ENCODE measurements at places on chromosomes 3 and 15.

DNA sequence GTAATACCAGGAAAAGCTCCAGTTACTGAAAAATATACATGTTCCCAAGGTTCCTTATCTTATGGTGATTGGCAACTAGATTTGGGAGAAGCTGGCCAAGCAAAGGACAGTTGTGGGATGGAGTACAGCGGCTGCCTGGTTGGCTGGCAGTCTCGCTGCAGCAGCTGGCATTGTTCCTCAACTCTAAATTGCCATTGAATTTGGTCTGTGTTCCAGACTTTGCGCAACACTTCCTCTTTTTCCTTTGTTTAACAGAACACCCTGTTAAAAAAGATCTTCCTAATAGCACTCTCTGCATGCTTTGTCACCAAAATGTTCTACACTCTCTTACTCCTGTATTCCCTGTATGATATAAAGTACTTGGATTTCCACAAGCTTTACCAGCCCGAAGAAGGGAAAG, 420.6 kb upstream of the RBMS3 start:
- DNase-seq, result no peak

DNA sequence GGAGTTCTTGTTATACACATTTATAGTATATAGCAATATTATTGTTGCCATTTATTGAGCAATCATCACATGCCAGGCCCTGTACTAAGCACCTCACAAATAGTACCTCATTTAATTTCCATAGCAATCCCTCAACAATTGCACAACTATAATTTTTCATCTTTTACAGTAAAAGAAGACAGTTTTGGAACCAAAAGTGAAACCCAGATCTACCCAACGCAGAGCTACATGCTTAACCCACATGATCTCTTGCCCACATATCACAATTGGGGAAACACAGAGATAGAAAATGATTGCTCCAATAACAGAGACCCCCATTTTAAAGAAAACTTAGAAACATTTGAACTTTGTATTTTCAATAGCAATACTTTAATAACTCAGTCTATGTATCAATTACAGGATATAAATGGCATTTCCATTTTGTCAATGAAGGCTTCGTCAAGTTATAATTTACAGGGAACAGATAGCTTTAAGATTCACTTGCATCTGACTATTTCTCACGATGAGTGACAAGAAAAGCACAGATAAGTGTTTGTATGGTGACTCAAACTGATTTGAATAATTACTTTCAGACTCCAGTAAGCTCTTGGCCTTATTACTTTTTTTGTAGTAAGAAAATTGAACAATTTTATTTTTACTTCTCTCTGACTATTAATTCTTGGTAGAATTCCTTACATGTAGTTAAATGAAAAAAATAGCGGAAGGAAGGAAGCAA, 38.7 kb upstream of the CCDC50 start:
- DNase-seq, result no peak

GRCh38 chr3:147200545-147200944, 205.8 kb downstream of the ZIC4 start:
- DNase-seq, result no peak

- no peak for DNase-seq
Observed at GRCh38 chr3:138460536-138461205, 26.3 kb downstream of the ESYT3 start.

GRCh38 chr15:85786781-85787114, 8.0 kb downstream of the KLHL25 start:
- DNase-seq, result no peak

GRCh38 chr3:33179132-33179531, 39.5 kb downstream of the SUSD5 start:
- no peak for DNase-seq

DNA sequence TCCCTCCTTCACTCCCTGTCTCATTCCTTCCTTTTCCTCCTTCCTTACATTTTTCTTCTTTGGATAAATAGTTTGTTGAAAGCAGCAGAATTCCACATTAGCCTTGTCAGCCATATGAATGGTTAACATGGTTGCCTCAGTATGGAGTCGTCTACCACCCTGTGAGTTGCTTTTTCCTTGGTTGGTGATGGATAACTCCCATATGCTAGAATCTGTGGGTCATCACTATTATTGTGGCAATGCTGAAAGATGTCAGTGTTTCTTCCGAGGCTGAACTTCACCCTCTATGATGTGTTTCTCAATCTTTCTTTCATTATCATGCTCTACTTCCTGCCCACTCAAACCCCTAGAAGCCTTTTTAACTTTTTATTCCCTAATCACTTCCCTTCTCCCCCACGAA, 481.8 kb upstream of the KCNMB2 start:
- DNase-seq, result no peak

DNA sequence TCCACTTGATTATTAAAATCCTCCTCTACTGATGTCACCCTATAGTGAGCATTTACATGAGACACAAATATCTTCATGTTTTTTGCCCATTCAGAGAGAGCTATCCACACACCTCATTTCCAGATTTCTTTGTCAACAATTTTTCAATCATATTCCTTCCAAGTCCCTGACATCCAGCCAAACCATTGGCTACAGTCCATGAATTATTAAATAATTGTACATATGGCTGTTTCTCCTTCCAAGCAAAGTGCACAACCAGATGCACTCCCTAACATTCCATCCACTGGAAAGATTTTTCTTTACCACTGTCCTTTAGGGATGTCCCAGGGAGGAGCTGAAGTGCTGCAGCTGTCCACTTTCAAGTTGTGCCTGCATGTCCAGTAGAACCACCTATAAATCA, 328.0 kb upstream of the MDFIC2 start:
- DNase-seq, result no peak

- peak; percentile 48 for DNase-seq
Observed at GRCh38 chr3:33074217-33075067, 22.5 kb downstream of the GLB1 start.

GRCh38 chr3:72673011-72673771, 175.1 kb downstream of the SHQ1 start:
- DNase-seq, result no peak

GRCh38 chr3:138834596-138835396, at the start of gene PIK3CB:
Gene PIK3CB, minus strand, starts transcription at chr3:138834928. Its CDS starts 75,585 bp downstream, at chr3:138759343.
- DNase-seq, result peak; percentile 78

DNA sequence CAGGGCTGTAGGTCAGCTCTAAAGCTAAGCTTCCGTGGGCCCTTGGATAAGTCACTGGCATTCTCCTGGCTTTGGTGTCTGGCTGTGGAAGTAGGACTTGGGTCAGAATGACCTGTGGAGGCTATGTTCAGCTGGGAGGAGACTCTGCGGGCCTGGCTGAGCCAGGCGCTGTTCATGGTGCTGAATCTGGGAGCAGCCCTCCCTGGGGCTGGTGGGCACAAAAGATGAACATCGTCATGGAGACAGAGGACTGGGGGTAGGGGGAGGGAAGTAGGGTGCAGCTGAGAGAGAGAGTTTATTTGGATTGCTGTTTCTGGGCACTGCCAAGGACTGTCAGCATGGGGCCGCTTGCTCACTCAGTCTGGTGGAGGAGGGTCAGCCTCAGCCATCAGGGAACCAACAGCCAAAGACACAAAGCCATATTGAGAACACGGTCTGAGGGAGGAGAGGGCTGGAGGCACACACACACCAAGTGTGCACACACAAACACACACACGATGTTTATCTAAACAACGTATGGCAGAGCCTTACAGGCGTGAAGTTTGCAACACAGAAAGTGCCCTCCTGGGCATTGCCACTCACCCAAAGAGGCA, 120.7 kb upstream of the LINGO1 start:
- no peak for DNase-seq

- DNase-seq, result no peak
Observed at GRCh38 chr3:34583451-34583850, 785.0 kb downstream of the PDCD6IP start.

DNA sequence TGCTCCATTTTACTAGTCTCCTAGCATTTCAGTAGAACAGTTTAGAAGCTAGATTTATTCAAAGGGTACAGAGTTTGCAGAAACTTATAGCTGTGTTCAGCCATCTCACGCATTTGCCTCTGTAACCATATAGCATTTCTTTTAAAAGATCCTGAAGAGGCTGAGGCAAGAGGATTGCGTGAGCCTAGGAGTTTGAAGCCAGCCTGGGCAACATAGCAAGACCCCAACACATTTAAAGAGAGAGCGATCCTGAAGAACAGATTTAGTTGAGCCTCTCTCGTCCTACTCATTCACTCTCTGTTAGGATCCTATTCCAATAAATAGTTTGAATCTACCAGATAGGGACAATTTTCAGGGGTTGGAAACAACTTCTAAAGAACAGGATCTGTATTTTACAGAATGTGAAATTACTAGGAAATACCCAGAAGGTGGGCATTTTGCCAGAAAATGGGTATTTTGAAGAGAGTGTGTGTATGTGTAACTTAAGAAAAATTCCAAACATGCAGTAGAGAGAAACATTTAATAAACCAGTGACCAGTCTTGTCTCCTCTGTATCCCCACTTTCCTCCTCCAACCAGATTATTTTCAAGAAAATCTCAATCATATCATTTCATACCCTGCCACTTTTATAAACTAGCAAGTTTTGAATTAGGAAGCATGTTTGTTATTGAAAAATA, 4.5 kb downstream of the EIF3J start:
- DNase-seq, result no peak

- no peak for DNase-seq
Observed at GRCh38 chr15:34158355-34158754, 51.5 kb downstream of the KATNBL1 start.

DNA sequence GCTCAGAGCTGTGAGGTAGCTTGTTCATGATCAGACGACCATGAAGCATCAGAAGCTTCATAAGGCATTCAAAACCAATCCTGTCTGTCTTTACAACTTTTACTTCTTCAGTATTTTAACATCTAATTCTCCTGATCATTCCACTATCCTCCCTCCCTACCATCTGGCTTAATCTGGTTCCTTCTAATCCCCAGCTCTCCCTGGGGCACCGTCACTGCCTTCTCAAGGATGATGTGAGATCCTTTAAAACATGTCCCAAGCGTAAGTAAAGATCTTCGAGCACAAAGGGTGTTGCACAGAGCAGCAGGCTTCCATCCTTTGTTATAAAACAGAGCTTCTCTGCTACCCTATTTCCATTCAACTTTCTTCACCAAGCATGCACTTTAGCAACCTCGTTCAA, 362.7 kb upstream of the ARRDC4 start:
- no peak for DNase-seq

GRCh38 chr3:149662240-149662887, 4.5 kb upstream of the WWTR1 start:
- no peak for DNase-seq

DNA sequence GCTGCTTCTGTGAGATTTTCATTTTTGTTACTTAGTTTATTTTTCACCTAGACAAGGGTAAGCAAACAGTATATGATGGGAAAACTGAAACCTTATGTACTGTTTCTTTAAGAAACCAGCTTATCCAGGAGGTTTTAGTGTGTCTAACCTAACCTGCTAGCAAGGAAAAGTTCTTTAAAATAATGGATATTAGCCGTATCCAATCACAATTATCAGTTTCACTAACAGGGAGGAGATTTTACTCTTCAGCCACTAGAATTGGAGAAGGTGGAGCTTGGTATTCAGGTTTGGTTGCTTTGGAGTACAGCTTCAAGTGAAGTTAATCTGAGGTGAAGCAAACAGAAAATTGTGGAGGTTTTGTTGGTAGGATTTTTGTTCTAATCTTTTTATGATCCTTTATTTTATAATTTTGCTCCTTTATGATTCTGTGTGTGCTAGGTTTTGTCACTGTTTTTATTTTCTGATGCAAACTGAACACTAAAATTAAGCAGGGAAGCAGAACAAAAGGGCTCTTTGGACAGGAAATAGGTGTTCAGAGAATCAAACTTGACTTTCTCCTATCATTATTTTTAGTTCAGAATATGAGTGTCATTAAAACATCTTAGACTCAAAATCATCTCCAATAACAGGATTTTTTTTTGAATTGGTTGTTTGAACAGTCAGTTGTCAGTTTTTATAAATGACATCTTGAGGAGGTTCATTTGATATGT, 13.0 kb downstream of the ZFAND6 start:
- peak; percentile 47 for DNase-seq
